ENCODE measurements at places on chromosomes 5 and 9.

- DNase-seq = no peak
These were observed 519.6 kb downstream of the CYLC2 start for GRCh38 chr9:103514767-103515166.

- DNase-seq = no peak
These were observed 10.3 kb downstream of the GOLPH3 start for GRCh38 chr5:32163785-32164184.

- no peak for DNase-seq
These were observed 47.0 kb upstream of the PLIN2 start for GRCh38 chr9:19174127-19174912.

- no peak for DNase-seq
These were observed 9.1 kb upstream of the ERMP1 start for GRCh38 chr9:5841771-5842573.

GRCh38 chr9:115042781-115043509, 75.0 kb downstream of the TNC start:
- DNase-seq = no peak

DNA sequence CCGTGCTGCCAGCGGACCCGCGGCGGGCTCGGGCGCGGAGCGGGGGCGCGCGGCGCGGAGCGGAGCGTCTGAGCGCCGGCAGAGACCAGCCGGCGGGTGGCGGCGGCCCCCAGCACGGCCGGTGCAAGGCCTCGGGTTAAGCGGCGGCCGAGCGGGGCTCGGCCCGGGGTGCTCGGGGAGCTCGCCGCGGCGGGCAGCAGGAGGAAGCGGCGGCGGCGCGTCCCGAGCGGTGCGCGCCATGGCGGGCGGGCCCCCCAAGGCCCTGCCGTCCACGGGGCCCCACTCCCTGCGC, 150 bp downstream of the SNX30 start:
- no peak for DNase-seq

GRCh38 chr5:95331358-95331757, 46.5 kb upstream of the MCTP1 start:
- DNase-seq = no peak

GRCh38 chr5:131791866-131792265, 5.0 kb downstream of the FNIP1 start:
- no peak for DNase-seq

DNA sequence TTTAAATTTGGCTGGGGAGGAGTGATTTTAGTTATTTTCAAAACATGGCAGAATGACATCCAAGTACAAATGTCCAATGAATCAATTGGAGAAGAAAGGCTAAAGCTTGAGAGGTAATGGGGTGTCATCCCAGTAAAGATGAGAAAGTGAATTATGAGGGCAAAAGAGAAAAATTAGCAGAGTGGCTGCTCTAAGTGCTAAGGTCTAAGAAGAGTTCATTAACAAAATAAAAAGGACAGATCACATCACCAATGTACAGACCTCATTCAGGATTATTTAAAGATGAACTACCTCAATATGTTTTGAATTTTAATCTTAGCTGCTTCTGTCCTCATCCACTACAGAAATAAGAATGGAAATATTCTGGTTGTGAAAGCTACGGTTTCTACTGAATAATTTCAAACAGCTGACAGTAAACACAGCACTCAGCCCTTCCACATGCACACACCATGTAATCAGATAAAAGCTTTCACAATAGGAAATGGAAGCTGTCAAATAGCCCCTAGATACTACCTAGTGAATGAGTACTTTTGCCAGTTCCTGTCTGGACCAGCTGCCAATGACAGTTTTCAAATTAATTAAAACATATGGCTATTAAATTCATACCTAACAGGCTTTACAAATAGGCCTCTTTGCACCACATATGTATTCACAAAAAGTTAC, 171.5 kb downstream of the SSBP2 start:
- DNase-seq = no peak

GRCh38 chr9:92949266-92949982, 2.1 kb downstream of the FGD3 start:
- DNase-seq = no peak

GRCh38 chr5:168086104-168086610, 205.3 kb upstream of the WWC1 start:
- DNase-seq = no peak

GRCh38 chr5:141941307-141941706, 16.7 kb downstream of the PCDH12 start:
- no peak for DNase-seq

- DNase-seq = no peak
These were observed 4.7 kb downstream of the VAV2 start for GRCh38 chr9:133987446-133987788.

DNA sequence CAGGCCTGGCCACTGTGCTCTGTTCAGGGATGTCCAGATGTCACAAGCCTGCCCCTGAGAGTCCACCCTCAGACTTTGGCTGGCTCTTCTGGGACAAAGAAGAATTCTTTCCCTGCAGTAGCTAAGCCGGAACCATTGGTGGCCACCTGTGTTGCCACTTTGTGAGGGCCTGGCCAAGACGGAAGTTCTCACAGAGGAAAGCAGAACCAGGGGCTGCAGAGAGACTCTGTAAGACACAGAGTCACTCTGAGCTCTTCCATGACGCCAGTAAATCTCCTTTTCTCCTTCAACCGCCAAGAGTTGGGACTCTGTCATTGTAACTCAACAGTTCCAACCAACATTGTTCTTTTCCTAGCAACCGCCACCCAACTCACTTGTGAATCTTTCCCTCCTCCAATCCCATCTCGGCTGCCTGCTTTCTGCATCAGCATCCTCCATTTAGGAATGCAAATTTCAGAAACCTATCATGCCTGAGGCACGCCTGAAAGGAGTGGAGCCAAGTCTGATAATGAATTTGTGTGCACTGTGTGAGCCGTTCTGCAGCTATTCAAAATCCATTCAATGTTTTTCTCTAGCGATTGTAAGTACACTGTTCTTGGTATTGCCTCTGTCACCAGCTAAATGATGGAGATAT, 37.8 kb upstream of the ATP6V1G1 start:
- no peak for DNase-seq

GRCh38 chr9:129383561-129384490, 205.8 kb upstream of the IER5L start:
- peak; percentile 45 for DNase-seq

- DNase-seq = no peak
These were observed 47.9 kb upstream of the SMAD5 start for GRCh38 chr5:136084698-136085097.

- no peak for DNase-seq
These were observed 24.8 kb downstream of the RAI14 start for GRCh38 chr5:34680896-34681295.

DNA sequence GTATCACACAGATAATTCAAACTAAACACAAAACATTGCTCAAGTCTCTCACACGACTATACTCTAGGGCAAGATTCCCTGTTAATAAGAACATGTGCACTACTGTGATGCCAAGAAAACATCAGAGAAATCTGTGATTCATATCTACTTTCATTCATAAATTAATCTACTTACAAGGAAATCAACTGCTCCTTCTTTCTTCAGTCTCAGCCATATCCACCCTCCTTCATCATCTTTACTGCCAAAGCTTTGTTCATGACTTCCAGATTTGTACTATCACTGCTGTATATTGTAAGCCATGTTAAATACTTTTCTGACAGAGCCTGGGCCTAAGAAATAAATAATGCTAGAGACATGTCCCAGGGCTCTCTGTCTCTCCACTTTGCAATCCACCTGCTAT, 35.1 kb downstream of the CTNNAL1 start:
- no peak for DNase-seq

DNA sequence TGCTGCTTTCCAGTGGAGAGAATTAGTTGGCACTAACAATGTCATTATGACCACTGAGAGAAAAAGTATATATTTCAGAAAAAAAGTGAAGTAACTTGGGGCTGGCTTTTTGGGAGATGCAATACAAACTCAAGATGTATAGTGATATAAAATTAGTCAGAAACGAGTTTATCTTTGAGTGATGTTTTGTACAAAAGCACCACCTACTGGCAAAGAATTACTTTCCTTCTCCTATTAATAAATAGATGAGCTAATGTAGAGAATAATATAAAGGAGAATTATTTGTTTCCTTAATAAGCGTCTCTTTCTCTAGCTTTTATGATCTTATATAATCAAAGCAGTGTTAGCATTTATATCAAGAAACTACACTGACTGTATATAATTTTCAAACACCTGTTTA, 158.8 kb downstream of the MEF2C start:
- DNase-seq = no peak

GRCh38 chr5:147555176-147555575, 45.3 kb upstream of the DPYSL3 start:
- DNase-seq = no peak

GRCh38 chr5:40309851-40310250, 369.9 kb upstream of the PTGER4 start:
- DNase-seq = no peak

DNA sequence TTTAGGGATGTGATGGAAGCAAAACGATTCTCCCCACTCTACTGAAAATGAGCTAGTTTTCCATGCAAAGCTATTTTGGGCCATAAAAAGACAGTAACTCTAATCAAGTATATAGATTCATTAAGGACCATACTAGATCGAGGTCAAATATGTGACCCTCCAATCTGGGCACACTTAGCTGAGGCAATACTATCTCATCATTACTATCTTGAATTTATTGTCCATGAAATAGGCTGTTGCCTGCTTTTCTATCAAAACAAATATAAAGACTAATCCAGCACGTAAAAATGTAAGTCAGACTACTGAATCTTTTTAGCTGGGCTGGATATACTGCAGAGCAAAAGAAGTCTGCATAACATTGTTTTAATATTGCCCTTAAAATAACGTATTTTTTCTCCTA, 943.1 kb downstream of the NR2F1-AS1 start:
- DNase-seq = no peak

DNA sequence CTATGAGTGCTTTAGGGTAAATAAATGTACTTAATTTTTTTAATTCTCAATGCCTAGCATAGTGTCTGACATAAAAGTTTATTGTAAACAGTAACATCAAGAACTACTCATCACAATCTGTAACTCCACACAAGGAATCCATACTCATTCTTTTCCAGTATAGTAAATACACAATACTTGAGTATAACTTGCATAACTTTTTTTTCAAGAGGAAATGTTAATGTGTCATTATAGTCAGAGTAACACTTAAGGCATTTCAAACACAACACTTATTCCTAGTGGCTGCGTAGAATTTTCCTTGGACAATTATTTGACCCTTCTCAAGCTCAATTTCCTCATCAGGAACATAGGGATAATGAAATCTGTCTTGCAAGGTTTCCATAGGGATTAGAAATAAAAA, 584.3 kb downstream of the CAAP1 start:
- no peak for DNase-seq

DNA sequence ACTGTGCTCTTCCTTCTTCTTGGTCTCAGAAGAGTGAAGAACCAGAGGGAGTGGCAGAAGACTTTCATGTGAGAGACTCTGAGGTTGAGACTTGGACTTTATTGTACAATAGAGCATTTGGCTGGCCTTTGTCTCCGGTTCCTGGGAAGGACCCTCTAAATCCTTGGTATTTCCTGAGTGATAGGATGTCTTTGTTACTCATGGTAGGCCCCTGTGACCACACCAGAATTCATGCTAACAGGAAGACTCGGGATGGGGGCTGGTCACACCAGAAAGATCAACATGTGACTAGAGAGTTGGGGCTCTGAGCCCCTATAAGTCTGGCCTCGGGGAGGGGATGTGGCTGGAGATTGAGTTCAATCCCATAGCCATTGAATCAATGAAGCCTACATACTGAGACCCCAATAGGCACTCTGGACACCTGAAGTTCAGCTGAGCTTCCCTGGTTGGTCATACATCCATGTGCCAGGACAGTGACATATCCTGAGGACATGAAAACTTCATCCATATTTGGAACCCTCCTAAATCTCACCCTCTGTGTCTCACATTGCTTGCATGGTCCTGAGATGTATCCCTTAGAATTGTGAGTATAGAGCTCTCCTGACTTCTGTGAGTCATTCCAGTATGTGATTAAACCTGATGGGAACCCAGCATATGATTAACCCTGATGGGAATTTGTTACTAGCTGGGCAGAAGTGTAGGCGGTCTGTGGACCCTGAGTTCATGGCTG, 201.7 kb downstream of the GADD45G start:
- no peak for DNase-seq

DNA sequence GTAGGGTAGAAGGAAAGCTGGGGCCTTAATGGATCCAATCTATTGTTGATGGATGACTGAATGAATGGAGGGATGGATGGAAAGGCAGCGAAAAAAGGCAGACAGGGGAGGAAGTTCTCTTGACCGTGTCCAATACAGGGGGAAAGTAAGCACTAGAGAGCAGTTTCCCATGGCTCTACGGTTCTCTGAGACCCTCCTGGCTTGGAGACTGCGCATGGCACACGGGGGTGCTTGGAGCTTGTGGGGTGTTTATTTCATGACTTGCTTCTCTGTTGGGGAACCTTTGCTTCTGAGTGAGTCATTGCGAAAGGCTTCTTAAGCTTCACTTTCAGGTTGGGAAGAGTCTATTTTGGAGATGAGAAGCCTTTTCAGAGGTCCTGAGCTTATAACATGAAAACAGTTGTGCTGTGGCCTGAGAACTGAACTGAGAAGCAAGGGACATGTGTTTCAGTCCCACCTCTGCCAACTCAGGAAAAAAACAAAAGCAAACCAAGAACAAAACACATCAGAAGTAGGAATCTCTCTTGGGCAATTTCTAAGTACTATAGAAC, 12.8 kb upstream of the TEX48 start:
- no peak for DNase-seq

DNA sequence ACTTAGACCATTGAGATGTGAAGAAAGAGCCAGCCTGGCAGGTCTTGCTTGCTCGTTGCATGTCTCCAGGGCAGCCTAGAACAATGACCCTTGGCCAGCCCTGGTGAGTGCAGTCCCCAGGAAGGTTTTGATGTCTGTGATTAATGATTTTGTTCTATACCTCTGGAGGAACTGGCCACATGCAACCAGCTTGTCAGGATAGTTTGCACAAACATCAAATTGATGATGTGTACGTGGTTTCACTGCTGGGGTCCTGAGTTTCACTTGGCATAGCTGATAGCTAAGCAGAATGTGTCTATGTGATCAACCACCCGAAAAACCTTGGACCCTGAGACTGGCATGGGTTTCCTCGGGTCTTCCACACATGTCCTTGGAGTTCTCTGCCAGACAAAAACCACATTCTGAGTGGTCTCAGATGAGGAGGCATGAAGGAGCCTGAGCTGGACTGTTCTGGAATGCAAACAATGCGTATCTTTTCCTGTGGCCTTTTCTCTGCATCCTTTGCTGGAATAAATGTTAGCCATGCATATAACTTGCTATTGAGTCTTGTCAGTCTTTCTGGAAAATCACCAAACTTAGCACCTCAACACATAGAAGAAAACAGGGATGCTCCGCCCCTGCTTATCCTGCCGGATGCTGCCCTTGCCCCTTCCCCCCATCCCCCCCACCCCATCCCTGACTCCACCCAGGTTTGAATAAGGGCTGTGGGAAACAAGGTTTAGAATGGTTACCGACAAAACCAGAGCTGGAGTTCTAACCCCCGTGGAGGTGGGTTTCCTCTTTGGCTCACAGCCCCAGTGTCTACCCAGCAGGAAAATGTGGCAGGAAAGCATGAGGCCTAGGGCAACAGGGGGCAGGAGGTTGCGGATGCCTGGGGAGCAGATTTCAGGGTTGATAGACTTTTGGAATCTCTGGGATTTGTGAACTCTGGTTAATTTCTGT, 50.1 kb upstream of the ANKRD33B start:
- DNase-seq = no peak
